Esophagus muscularis mucosa (tissue), 4 donors: ENCODE measurements at places on chromosomes 4 and X. TPM values are rescaled to one million over a fixed set of nuclear protein-coding genes. Genes with fewer than 3 reads are reported as not detected.

Gene CLCN4
- 0.71 TPM for total RNA-seq

Gene CITED1
- 1.8 TPM for total RNA-seq

Gene ZNF827
- total RNA-seq = 11.1 TPM

Gene LRRC66
- 0.39 TPM for total RNA-seq

Gene ACE2
- 2.9 TPM for total RNA-seq

Gene MAGEA9B
- not detected for total RNA-seq
